DND-41 (cell line): ENCODE measurements at places on chromosomes 4 and X.

DNA sequence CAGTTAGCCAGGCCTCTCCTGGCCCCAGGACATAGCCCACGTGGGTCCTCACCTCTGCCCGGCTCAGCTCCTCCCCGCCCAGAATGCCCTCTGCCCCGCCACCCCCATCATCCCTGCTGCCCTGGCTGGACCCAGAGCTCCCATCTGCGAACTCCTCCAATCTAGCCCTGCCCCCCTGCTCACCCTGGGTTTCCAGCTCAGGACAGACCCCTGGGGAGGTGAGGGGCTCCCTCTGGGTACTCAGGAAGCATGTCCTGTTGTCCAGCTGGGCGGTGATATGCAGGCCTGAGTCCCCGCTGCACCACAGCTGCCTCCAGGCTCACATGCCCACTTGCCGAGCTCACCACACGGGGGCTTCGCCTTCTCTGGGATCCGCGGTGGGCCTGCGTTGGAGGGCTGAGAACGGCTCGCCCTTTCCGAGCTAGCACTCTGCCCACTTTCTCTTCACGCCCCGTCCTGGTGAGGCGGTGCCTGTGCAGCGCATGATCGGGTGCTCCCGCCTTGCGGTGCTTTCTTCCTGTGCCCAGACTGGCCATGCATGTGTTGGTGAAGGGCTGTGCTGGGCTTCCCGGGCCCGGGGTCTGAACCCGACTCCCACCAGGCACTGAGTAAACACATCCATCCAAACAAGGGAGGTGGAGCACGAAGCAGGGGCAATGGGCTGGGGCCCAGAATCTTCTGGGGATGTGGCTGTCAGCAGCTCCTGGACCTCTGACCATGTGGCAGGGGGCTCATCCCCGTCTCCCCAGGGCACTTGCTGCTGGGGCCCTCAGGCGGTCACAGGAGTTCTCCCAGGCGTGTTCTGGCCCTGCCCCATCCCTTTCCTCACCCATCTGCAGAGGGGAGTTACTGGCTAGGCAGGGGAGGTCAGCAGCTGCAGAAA is 74.3 kb downstream of the RGS12 start:
- no peak for DNase-seq

- no peak for DNase-seq
Measured at GRCh38 chr4:90689739-90690138, 562.5 kb downstream of the CCSER1 start.

DNA sequence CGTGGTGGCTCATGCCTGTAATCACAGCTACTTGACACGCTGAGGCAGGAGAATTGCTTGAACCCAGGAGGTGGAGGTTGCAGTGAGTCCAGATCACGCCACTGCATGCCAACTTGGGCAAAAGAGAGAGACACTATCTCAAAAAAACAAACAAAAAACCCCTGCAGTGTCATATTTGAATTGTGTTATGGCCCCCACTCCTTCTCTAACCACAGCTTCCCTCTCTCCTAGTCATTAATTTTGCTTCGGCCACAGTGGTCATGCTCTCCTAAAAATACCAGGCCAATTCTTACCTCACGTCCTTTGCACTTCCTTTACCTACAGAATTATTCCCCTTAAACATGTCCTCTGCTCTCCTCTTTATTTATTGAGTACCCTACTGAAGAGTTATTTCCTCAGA is 206.1 kb downstream of the PPP3CA start:
- DNase-seq = no peak

GRCh38 chrX:39318506-39319343 is 517.5 kb downstream of the MID1IP1 start:
- no peak for DNase-seq

DNA sequence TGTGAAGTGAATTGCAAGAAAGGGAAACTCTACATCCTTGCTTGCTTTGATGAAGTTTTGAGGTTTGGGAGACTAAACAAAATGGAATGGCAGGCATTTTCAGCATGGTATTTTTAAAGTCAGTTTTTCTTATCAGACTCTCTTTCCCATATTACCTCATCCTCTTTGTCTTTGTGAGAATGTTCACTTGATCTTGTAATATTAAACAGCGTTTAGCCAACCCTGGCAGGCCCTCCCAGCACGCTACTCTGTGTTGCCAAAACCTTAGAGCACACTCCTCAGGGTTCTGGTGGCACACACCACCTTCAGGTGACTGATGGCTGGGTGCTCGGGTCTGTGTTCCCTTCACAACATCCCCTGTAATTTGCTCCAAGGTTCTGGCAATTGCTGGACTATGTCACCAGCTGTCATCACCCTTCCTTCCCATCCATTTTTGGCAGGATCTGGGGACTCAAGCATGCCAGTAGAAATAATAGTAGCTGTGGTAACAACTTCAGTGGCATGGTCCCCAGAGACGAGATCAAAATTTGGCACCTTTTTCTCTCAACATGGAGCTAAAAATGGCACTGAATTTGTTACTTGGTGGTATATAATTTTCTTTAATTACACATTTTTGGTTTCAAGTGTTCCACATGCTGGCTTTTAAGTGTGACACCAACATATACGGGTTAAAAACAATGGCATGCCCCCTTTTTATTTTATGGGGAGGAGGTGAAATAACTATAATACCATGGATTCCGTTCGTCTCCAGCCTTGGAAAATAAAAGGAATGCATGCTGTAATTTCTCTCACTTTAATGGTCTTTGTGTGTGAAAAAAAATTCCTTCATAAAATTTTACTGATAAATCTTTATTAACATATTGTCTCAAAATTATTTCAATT is 273.1 kb downstream of the DCTD start:
- DNase-seq = no peak

DNA sequence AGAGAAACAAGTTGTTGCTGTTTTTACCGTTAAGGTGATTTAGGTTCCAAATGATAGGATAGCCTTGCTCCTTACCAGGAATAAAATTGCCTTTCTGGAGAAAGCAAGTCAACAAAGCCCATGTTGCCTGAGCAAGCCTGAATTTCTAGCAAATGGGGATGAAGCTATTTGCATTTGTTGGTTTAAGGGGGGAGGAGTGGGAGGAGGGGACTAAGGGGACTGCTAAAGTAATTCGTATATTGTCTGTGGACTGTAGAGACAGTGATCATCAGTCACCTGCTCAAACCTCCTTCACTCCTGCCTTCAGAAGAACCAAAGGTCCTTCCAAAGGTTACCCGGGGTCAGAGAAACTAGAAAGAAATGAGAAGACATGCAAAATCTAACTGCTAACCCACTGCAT is 65.8 kb downstream of the SCML2 start:
- DNase-seq = no peak
